ENCODE measurements at places on chromosomes 7 and 10.

GRCh38 chr7:157432957-157433576 is 96.3 kb downstream of the DNAJB6 start:
- no peak for DNase-seq

GRCh38 chr10:95181726-95182125 is 12.3 kb upstream of the ACSM6 start:
- DNase-seq, result no peak

GRCh38 chr10:111200505-111201186 is 123.8 kb downstream of the ADRA2A start:
- DNase-seq, result no peak

- no peak for DNase-seq
These were observed 98.7 kb upstream of the NPTX2 start for GRCh38 chr7:98518159-98518947.

- no peak for DNase-seq
These were observed 24.0 kb downstream of the ELFN1 start for GRCh38 chr7:1693991-1694524.

DNA sequence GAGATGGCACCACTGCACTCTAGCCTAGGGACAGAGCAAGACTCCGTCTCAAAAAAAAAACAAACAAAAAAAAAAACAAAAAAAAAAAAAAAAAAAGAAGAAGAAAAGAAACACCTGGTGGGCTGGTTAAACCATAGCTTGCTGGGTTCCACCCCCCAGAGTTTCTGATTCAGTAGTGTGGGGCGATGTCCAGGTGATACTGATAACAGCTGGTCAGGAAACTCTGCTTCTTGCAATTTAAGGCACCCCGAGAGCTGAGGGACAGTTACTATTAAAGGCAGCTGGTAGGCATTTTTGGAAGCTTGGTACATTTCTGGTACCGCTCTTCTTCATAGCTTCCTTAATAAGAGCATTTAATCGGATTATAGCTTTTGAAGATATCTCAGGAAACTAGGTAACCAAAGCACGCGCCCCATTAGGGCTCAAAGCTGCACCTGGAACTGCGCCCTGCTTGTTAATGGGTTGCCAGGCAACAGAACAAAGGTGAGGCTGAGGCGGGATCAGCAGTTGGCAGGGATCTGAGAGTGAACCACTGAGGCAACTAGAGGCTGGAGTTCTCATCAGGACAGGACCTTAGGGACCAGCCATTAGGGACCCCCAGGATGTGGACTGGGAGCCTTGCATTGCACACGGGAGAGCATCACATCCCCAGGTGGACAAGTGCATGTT is 6.5 kb upstream of the SDK1 start:
- no peak for DNase-seq
